ENCODE measurements at places on chromosomes 13 and 19. TPM values are rescaled to one million over a fixed set of nuclear protein-coding genes. Genes with fewer than 3 reads are reported as not detected.

- H3K27me3 ChIP-seq = no peaks in the 10 kb centered on the region
- no peak overlapping the region for H3K4me3 ChIP-seq
- H3K36me3 ChIP-seq = no peaks in the 10 kb centered on the region
- no peak overlapping the region for H3K27ac ChIP-seq
- H3K4me1 ChIP-seq = no peaks in the 10 kb centered on the region
Observed at GRCh38 chr13:79560954-79561353, 80.0 kb downstream of the NDFIP2 start.

Gene CABP5
- 0.38 TPM for total RNA-seq

Gene ZNF491
- total RNA-seq = 1.9 TPM

- H3K36me3 ChIP-seq = peaks cover 43% of the 10 kb centered on the region
- DNase-seq = no peak
- H3K4me1 ChIP-seq = no peaks in the 10 kb centered on the region
- no peak overlapping the region for H3K4me3 ChIP-seq
- no peak overlapping the region for H3K27ac ChIP-seq
- no peaks in the 10 kb centered on the region for H3K27me3 ChIP-seq
Observed at GRCh38 chr19:55097864-55098715, 19.3 kb downstream of the PPP1R12C start.

Gene FXYD3
- not detected for total RNA-seq
